ENCODE measurements at places on chromosomes 12 and 14.

- no peak for DNase-seq
These were observed 6.3 kb downstream of the PPFIBP1 start for GRCh38 chr12:27530157-27530922.

GRCh38 chr12:109730306-109731145 lies 16.9 kb downstream of the FAM222A start:
- no peak for DNase-seq

- DNase-seq: no peak
These were observed 268.2 kb downstream of the SNAPC1 start for GRCh38 chr14:62030387-62030786.

DNA sequence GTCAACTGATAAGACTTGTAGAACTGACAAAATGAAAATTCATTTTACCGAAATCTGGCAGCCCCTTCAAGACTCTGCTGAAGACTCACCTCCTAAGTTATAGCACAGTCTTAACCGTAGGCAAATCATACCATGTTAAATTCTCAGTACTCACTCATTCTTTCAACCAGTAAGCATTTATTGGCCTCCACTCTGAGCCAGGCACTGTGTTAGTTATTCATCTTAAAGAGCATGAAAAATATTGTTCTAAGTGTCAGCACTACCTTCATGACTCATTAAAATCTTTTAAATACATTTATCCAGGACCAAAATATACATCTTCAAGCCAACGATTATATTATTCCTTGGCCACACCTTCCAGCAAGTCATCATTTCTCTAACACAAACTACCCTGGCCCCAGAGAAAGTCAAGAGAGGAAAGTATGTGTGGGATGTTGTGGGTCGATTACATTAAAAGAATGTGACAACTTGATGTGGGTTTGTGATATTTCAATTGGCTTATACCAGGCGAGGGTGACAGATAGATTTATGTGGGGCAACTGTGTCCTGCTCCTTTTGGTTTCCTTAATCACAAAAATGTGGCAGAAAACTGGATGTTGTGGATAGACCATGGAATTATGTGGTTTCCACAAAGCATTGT lies 55.0 kb downstream of the TMEM30B start:
- no peak for DNase-seq

GRCh38 chr12:9506746-9507145 lies 101.0 kb downstream of the KLRB1 start:
- DNase-seq: no peak

- DNase-seq: no peak
These were observed 109.9 kb downstream of the TTC8 start for GRCh38 chr14:88934351-88934806.

GRCh38 chr12:41737423-41737822 lies 407.3 kb downstream of the GXYLT1 start:
- DNase-seq: no peak

DNA sequence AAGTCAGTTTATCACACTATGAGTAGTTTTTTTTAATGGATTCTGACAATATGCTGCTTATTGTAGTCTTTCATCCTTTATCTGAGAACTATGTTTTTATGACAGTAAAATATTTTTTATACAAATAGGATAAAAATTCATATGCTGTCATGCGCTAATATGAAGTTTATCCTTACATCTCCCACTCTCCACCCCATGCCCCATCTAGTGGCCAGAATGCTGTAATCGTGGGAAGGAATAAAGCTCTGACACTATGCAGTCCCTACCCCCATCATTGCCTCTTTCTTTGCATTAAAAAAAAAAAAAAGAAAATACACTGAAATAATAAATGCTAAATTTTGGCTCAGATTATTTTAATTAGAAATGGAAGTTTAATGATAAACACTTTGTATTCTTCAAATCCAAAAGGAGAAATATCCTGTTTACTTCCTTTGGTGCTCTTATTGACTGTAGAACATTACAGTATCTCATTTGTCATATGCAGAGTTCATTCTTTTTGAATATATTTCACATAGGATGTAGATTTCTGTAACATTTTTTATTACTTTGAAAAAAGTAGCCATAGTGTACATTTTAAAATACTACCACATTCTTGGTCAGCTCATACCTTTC lies 145.9 kb upstream of the SLCO1C1 start:
- no peak for DNase-seq
